CD8-positive, alpha-beta memory T cell (primary cell): ENCODE measurements at places on chromosomes 7 and 10. TPM values are rescaled to one million over a fixed set of nuclear protein-coding genes. Genes with fewer than 3 reads are reported as not detected.

- DNase-seq: no peak
These were observed 29.2 kb downstream of the CHRM2 start for GRCh38 chr7:136897676-136898075.

CABCOCO1 gene
- not detected for total RNA-seq

ABCB8 gene
- total RNA-seq: 49.2 TPM

CFAP46 gene
- total RNA-seq: 0.09 TPM

GRCh38 chr7:88927-89231 is 103.5 kb upstream of the FAM20C start:
- no peak for DNase-seq

GRCh38 chr10:78755877-78756455 is 312.8 kb upstream of the ZMIZ1 start:
- no peak for DNase-seq

DNA sequence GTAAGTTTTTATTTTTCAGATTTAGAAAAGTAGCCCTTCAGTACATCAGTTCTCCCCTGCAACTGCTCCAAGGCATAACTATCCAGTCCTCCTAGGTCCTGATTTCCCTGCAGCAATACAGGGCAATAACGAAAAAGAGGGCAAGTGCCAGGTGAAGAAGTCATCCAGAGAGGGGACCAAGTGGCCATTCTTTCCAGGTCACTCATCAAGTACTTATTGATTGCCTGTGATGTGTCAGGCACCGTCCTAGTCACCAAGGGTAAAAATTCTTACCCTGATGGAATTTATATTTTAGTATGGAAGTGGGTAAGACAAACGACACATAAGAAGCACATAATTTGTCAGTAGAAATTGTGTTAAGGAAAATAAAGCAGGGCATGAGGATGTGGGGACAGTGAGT is 67.1 kb upstream of the GSDME start:
- DNase-seq: no peak

C10orf95 gene
- 0.62 TPM for total RNA-seq

HHEX gene
- total RNA-seq: not detected
